ENCODE measurements at places on chromosomes 11 and 22.
A peak's percentile ranks its signal among the peaks of the same experiment; 100 is the strongest.

DNA sequence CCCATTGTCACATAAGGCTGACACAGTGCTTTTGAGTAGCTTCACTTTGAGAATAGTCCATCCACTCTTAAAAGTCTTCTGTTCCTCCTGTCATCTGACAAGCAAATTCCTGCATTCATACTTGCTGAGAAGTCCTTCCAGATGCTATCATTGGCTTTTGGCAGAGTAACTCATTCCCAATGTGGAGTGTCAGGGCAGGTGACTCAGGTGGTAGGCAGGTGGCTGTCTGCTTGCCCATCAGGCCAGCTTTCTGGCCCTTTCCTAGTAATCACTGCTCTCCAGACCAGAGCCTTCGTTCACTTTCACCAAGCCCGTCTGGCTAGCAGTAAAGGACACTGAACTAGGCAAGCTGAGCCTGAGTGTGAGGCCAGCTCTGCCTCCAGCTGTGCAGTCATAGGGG lies 162.5 kb upstream of the CCDC90B start:
- DNase-seq = no peak

- DNase-seq = no peak
Measured at GRCh38 chr11:134413043-134413825, 1.2 kb upstream of the B3GAT1 start.

- no peak for DNase-seq
Measured at GRCh38 chr11:27864091-27864491, 163.8 kb upstream of the BDNF start.

GRCh38 chr11:67272327-67273259 lies 6.3 kb downstream of the GRK2 start:
- DNase-seq = peak; percentile 28

DNA sequence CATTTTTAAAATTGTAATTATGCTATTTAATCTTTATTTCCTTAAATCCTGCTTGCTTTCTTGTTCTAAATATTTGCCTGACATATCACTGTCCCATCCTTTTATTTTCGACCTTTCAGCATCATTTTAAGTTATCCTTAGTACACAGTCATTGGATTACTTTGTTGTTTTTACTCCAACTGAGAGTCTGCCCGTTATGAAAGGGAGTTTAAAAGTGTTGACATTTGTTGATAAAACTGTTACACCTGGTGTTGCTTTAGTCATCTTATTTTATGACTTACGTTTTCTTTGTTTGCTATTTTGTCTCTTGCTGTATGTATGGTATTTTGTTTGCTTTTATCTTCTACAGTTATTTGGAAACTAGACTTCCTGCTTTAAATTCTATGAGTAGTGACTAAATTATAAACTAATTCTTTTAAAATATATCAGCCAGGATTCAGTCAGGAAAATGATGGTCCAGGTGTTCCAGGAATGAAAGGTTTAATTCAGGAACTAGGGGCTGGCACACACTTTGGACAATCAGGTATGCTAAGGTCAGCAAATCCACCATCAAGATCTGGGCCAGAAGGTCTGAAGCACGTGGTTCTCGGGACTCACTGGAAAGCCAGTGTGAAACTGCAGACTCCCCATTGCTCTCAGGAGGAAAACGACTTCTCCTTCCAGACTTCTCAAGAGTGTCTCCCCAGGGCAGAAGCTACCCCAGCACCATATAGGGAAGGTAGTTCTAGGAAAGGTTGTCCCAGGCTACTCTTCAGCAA lies 86.0 kb downstream of the RASSF10 start:
- DNase-seq = no peak

DNA sequence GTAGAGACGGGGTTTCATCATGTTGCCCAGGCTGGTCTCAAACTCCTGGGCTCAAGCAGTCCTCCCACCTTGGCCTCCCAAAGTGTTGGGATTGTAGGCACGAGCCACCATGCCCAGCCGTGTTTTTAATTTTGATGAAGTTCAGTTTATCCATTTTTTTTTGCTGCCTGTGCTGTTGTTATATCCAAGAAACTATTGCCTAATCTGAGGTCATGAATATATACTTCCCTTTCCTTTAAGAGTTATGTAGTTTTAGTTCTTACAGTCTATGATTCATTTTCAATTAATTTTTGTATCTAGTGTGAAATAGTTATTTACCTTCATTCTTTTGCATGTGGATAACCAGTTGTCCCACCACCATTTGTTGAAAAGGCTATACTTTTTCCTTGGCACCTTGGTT lies 50.3 kb upstream of the SORL1-AS1 start:
- DNase-seq = no peak

DNA sequence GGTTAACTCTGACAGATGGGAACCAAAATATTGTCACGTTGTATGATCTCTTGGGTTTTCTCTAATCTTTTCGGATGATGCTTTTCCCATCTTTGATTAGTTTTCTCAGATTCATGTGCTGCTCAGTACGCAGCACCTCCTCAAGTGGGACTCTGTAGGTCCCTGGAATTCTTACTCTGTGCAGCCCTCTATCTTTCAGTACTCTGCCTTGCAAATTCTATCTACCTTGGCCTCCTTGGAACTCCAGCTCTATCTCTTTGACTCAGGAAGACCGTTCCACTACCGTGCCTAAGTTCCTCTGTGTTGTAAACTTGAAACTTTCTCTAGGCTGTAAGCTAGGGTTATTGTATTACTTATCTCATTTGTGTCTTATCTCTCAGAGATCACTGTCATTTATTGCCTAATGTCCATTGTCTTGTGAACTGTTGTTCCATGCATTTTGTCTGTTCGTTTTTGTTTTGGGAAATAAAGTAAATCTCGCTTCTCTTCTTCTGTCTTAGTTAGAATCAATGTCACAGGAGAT lies 20.1 kb upstream of the CHORDC1 start:
- DNase-seq = no peak

DNA sequence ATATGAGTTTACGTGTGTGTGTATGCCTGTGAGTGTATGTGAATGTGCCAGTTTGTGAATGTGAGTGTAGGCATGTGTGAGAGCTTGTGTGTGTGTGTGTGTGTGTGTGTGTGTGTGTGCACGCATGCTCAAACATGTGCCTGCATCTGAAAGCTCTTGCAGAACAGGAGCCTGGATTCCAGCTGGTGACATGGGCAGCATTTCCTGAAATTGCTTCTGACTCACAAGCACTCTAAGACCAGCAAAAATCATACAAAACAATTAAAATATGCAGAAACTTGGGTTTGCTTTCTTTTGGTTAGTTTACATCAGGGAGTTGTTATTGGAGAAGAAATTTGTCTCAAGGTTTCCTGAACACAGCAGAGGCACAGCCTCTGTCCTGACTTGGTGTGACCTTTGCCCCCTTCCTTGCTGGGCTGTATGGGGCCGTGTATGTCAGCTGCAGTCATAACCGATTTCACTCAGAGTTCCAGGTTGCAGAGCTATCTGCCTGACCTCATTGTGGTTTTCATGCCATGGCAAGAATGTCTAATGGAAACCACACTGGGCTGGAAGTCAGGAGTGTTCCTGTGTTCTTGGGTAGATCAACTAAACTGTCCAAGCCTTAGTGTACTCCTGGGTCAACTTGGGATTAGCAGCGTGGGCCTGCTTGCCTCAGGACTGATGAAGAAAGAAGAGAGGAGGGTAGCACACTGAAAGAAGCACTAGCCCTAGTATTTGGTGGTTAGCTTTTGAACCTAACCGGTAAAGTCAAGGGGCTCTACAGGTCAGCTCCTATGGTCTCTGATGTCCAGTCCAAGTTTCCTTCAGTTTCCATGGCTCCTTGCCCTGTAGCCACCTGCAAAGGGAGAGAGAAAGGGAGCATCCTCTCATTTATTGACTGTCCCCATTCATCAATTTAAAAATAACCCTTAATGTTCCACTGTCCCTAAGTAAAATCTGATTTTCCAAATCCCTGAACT lies 143.7 kb downstream of the SNX19 start:
- DNase-seq = no peak

DNA sequence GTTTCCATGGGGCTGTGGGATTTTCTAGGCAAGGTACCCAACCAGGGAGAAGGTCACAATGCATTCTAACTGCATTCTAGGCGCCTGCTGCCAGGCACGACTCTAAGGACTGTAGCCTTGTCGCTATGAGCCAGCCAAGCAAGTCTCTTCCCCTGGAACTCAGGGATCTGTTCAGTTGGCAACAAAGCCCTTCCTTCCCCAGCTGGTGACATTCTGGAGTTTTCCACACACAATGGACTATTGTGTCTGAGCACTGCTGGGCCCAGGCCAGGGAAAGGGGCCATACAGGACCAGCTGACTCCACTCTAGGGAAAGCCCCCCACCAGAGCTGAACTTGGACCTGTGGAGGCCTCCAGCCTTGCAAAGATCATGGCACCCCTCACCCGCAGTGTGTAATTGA lies 116.8 kb downstream of the RRAS2 start:
- DNase-seq = no peak

DNA sequence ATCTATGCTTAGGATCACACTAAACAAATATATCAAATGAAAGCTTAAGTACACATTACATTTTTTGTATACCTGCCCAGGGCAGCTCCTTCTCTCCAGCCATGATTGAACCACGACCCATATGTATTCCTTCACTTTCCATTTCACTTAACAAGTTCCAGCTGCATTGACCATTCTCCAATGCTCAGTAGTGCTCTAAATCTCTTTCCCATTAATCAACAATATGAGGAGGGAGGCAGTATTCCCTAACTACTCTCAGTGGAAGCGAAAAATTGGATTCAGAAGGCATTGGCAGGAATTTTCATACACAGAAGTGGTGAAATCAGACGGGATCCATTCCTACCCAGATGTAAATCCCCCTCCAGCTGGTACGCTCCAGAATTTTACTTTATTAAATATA lies 372.0 kb upstream of the LUZP2 start:
- no peak for DNase-seq

- DNase-seq = no peak
Measured at GRCh38 chr22:30313527-30314363, 13.0 kb downstream of the TBC1D10A start.

DNA sequence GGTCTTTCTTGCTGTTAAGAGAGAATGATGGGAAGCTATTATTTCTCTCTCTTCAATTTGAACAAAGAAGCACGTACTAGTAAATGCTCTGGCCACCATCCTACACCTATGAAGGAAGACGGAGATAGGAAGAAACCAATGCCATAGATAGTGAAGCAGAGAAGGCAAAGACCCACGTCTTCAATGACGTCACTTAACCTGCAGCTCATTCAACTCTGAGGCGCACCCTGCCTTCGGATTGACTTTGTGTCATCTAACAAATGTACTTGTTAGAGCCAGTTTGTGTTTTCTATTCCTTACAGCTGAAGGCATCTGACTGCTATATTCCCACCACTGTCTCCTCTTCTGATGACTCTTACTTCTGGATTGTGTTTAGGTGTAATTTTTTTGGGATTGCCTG lies 332.5 kb upstream of the DDI1 start:
- DNase-seq = no peak

DNA sequence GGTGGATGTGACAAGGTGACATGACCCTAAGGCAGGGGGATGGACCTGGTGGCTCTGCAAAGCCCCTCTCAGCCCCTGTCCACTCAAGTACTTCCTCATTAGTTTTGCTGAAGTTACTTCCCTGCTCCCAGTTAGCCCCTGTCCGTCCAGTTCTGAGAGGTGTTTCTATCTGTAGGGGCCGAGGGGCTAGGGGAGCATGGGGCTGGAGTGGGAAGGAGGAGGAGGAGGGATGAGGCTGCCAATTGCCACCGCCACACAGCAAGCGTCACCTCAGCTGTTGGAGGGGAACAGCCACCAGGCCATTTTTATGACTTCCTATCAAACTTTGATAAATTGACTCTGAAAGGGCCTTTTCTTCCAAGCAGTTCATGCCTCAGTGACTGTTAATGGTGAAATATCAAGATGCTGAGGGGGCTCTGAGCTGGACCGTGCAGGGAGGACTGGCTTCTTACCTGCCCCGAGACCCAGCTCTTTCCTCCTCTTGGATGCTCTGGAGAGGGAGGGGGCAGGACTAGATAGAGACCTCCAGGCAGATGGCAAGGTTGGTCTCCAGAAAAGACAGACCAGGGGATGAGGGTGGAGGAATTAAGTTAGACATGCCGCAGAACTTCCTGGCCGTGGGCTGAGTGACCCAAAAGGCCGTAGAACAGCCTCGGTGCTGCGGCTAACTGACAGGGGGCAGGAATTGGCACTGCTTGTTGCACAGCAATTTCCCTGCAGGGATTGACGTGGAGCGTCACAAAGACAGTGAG lies 137.0 kb downstream of the ST3GAL4 start:
- DNase-seq = no peak

DNA sequence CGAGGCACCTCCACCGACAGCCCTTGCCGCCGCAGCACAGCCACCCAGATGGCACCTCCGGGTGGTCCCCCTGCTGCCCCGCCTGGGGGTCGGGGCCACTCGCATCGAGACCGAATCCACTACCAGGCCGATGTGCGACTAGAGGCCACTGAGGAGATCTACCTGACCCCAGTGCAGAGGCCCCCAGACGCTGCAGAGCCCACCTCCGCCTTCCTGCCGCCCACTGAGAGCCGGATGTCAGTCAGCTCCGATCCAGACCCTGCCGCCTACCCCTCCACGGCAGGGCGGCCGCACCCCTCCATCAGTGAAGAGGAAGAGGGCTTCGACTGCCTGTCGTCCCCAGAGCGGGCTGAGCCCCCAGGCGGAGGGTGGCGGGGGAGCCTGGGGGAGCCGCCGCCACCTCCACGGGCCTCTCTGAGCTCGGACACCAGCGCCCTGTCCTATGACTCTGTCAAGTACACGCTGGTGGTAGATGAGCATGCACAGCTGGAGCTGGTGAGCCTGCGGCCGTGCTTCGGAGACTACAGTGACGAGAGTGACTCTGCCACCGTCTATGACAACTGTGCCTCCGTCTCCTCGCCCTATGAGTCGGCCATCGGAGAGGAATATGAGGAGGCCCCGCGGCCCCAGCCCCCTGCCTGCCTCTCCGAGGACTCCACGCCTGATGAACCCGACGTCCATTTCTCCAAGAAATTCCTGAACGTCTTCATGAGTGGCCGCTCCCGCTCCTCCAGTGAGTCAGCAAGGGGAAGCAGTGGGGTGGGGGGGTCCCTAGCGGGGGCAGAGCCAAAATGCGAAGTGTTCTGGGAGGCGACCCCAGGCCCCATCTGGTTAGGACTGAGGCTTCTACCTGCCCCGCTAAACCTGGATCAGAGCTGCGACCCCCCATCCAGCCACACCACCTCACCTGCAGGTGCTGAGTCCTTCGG lies 4.4 kb downstream of the FREY1 start:
- DNase-seq = no peak

DNA sequence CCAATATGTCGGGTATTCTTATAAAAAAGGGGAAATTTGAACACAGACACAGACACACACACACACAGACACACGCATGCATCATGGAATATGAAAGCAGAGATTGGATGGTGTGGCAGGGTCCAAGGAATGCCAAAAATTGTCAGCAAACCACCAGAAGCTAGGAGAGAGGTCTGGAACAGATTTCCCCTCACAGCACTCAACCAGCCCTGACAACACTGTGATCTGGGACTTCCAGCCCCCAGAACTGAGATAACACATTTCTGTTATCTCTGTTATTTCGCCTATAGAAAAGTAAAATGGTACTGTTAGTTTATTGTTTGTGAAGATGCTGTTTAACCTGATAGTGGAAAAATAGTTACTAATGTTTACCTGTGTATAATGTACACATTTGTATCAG lies 145.4 kb upstream of the ZBED5 start:
- no peak for DNase-seq

- DNase-seq = no peak
Measured at GRCh38 chr11:28671274-28671673, 563.1 kb downstream of the METTL15 start.

- DNase-seq = no peak
Measured at GRCh38 chr11:132471466-132471865, 1060.8 kb downstream of the OPCML start.

All from central memory CD4-positive, alpha-beta T cell (primary cell).